ENCODE measurements at places on chromosomes 11 and 22. TPM values are rescaled to one million over a fixed set of nuclear protein-coding genes. Genes with fewer than 3 reads are reported as not detected.

ALDH3B1 gene
- total RNA-seq, result 26.0 TPM

CYP2R1 gene
- 2.9 TPM for total RNA-seq

KCTD21 gene
- 14.0 TPM for total RNA-seq

TMEM86A gene
- 0.57 TPM for total RNA-seq

FXYD2 gene
- total RNA-seq, result not detected

DNA sequence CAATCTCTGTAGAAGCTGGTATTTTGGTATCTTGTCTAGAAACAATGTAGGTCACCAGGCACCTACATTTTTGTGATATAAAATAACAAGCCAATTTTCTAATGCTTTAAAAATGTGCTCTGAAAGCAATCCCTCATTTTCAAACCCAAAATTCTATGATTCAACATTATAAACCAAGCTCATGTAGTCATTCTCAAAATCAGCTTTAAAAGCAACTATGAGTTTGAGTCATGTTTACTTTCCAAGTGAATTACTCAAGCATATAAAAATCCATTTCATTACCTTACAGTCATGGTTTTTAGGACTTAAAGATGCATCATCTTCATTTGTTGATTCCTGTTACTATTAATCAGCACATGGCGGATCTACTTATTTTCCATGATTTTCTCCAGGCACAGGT is 216.4 kb downstream of the GRM5 start:
- DNase-seq, result peak; percentile 23

DNA sequence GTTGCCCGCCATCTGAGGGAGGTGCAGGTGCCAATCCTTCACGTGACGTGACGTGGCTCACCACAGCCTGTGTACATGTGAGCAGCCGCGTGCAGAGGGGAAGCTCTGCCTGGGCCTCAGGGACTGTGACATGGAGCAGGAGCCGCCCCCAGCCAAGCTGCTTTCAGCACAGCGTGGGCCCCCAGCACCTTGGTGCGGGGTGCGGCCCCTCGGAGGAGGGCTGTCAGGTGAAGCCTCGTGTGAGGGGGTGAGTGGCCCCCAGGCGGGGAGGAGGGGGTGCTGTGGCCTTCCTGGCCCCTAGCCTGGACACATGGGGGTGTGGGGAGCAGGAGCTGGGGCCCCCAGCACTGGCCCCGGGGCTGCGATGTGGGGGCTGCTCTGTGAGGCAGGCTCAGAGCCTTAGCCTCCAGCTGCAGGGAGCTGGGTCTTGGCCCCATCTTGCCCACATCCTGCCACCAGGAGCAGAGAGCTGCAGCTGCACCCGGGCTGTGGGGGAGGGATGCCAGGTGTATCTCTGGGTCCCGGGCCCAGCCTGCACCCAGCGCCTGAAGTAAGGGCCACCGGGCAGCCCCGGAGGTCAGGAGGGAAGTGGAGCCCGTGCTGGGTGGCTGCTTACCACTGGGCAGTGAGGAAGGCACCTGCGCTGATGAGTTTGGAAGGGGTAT is at the start of gene ADORA2A:
Gene ADORA2A (plus strand): TSS at position 100 of the 665 bp plus-strand sequence. CDS start 5,806 bp downstream, outside the sequence.
- no peak for DNase-seq

- DNase-seq, result no peak
Measured at GRCh38 chr22:46653596-46653995, 33.4 kb downstream of the GRAMD4 start.

DNA sequence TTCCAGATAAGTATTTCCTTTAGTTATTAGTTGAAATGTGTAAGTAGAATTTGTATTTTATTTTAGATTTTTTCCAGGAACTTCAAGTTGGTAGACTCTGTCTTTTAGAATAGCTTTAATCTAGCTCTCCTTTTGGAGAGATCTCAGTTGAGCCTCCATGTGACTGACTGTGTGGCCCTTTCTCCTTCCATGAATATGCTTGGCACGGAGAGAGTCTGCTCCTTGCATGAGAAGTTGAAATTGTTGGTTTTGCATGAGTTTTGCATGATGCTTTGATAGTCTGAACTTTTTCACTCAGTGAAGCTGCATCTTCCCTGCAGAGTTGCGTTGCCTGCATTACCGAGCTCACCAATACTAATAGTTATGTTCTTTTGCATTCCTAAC is 32.8 kb upstream of the CTTN start:
- no peak for DNase-seq

DNA sequence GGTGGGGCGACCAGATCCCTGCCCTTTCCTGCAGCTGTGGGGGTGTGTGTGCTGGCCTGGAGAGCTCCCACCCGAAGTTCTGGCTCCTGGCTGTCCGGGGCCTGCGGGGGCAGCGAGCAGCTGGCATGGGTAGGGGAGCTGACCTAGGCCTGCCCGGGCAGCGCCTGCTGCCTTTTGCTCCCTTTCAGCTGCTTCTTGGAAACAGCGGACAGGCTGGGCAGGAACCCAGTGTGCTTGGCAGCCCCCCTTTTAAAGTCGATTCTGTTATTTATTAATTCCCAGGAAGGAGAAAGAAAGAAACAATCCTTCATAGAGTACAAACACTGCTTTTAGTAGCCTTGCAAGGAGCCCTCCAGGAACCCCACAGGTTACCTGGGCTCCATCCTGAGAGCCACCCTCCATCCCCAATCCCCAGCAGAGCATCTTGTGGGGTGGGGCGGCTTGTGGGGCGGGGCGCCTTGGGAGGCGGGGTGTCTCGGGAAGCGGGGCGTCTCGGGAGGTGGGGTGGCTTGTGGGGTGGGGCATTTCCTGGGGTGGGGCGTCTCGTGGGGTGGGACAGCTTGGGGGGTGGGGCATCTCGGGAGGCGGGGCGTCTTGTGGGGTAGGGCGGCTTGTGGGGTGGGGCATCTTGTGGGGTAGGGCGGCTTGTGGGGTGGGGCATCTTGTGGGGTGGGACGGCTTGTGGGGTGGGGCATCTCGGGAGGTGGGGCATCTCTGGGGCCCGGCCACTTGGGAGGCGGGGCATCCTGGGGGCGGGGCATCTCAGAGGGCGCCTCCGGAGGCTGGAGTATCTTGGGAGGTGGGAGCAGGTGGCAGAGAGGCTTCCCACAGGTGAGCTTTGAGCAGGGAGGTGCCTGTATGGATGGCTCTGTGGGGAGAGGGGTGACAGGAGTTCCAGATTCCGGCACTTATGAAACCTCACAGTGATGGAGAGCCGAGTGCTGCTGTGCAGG is 7.0 kb downstream of the CD81 start:
- no peak for DNase-seq

DNA sequence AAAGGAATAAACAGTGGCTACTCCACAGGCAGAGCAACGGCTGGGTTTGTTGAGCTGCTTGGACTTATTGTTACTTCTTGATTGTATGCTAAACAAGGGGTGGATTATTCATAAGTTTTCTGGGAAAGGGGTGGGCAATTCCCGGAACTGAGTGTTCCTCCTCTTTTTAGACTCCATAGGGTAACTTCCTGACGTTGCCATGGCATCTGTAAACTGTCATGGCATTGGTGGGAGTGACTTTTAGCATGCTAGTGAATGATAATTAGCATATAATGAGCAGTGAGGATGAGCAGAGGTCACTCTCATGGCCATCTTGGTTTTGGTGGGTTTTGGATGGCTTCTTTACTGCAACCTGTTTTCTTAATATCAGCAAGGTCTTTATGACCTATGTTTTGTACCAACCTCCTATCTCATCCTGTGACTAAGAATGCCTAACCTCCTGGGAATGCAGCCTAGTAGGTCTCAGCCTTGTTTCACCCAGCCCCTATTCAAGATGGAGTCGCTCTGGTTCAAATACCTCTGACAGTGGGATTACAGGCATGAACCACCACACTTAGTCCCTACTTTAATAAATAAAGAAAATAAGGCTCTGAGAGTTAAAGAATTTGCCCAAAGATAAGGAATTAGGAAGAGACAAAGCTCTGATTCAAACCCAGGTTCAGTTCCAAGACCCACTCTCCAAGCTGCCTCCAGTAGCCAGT is 65.6 kb upstream of the CLMP start:
- DNase-seq, result no peak

DNA sequence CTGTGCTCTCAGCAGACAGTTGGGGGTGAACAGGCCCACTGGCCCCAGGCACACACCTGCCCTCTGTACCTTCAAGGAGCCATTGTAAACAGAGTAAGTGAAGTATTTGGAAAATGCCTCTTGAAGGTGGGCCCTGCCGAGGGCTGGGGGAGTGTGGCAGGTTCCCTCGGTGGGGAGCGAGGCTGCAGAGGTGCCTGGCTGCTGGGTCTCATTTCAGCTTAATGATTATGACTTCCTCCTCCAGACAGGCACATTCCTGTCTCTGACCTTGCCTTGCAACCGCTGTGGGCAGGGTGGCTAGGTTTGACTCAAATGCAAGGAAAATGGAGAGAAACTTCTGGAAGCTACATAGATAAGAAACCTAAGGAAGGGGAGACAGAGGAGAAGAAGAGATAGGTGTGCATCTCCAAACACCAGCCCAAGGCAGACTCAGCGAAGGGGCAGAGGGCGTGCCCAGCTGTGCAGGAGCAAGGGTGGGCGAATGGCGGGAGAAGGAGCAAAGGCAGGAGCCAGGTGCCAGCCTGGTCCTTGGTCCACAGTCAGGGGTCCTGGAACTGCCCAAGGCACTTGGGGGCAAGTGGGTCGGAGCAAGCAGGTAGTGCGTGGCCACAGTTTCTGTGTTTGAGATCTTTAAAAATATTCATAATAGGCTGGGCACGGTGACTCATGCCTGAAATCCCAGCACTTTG is 14.0 kb downstream of the GRAMD4 start:
- no peak for DNase-seq

- no peak for DNase-seq
Measured at GRCh38 chr11:75394085-75394840, 5.1 kb upstream of the RPS3 start.

- DNase-seq, result no peak
Measured at GRCh38 chr22:22616636-22617035, 27.8 kb upstream of the GGTLC2 start.

DNA sequence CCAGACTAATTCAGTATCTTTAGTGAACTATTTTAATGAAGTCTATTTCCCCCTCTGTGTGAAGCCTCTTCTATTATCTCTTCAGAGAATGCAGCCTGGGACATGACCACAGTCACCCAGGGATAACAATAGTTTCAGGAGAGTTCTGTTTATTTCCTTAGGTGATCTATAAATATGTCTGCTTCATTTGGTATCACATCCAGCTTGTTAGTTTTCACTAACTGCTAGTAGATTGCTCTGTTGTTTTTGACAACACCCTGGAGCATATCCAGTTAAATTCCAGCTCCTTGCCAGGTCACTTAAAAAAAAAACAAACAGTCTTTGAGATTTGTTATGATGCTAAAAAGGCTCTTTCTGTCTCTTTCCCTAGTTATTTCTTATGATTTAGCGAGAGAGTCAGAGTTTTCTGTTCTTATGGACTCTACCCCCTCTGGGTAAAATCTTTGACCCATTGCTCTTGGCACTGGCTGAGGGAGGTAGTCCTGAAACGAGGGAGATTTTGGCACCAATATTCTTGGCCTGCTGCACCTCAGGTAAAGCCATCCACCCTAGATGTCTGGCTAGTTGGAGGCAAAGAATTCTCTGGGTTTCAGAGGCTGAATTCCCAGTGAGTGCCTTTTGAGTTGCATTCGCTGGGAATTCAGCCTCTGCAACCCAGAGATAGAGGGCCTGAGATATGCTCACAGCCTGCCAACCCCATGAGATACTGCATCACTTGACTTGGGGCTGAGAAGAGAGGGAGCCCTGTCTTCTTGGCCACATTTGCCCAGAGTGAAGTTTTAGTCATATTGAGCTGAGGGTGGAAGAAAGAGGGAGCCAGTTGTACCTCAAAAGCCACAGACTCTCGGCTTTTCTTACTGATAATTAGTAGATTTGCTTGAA is 159.1 kb downstream of the PGR start:
- no peak for DNase-seq
